Activated naive CD4-positive, alpha-beta T cell (primary cell): ENCODE measurements at places on chromosomes 2 and 18.

DNA sequence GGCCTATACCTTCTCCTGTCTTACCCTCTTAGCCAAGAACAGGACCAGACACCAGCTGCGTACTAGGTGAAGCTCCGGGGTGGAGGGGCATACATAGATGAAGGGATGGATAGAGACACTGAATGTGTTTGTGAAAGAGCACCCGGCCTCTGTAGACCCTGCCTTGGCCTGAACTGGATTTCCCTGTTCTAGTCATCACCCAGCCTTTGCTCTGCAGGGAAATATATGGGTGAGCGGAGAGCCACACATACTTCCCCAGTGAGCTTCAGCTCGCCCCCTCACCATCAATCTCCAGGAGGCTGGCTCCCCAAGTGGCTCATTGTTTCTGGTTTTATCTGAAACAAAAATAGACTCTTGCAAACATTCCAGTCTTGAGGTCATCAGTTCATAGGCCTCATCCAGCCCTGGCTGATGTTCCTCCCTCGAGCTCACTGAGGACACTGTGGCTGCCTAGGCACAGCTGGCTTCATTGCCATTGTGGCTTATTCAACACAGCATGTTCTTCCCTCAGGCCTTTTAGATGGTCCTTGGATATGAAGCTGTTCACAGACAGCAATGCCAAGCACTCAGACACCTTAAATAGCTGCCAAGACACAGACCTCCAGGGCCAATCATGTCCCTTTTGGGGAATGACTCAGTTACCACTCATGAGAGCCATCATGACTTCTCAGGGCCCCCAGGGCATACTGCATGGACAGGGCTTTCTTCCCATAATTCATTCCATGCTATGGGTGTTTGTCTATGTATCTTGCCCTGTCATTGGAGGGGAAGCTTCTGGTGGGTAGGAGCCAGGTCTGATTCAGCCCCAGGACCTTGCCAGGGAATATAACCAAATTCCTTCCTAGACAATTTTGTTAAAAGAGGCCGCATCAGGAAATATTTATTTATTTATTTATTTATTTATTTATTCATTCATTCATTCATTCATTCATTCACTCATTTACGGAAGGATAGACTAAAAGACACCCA, 82.4 kb downstream of the TTC32 start:
- no peak for DNase-seq

- no peak for DNase-seq
Measured at GRCh38 chr2:99880964-99881294, 261.5 kb downstream of the AFF3 start.

DNA sequence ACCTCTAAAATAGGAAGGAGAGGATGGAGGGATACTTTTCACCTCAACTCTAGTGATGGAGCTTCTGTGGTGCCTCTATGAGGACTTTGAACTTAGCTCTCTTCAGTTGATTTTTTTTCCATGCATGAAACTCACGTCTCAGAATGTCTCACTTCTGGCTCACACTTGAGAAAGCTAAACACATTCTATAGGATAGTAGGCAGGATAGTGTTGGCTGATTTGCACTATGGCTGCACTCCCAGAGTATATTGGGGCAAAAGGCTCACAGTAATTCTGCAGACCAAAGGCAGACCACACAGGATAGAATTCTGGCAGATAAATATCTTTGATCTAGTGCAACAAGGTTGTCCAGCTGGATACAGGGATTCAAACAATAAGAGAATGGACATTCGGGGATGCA, 1093.5 kb downstream of the LRP1B start:
- DNase-seq = no peak

DNA sequence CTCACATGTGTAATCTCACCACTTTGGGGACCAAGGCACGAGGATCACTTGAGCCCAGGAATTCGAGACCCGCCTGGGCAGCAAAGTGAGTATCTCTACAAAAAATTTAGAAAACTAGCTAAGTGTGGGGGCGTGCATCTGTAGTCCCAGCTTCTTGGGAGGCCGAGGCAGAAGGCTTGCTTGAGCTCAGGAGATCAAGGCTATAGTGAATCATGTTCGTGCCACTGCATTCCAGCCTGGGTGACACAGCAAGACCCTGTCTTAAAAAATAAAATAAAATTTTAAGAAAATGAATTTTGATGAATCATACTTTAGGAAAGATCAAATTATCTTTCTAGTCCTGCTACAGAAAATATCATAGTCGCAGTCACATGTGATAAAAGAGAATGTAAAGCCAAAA, 46.9 kb downstream of the CABYR start:
- no peak for DNase-seq

- no peak for DNase-seq
Measured at GRCh38 chr2:154608438-154608837, 90.1 kb upstream of the KCNJ3 start.

GRCh38 chr2:233912691-233913423, 4.3 kb upstream of the TRPM8 start:
- DNase-seq = no peak

- no peak for DNase-seq
Measured at GRCh38 chr2:16570516-16570915, 95.1 kb downstream of the CYRIA start.

GRCh38 chr18:53764086-53764485, 460.4 kb downstream of the MBD2 start:
- no peak for DNase-seq

DNA sequence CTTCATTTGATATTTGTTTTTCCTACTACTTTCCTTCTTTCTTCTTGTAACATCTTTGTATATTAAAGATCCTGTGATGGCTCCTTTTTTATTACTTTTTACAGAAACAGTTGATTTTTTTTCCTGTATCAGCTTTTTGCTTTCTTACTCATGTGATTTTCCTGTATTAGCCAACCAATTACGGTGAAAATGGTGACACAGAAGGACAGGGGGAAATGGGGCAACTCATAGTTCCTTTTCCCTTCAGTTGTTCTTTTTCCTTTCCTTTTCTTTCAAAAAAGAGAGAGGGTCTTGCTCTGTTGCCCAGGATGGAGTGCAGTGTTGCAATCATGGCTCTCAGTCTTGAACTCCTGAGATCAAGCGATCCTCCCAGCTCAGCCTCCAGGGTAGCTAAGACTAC, 117.8 kb downstream of the ATL2 start:
- no peak for DNase-seq

- DNase-seq = no peak
Measured at GRCh38 chr2:101751276-101751815, 53.8 kb downstream of the MAP4K4 start.

GRCh38 chr2:42918671-42919318, 126.4 kb upstream of the HAAO start:
- no peak for DNase-seq

- no peak for DNase-seq
Measured at GRCh38 chr2:195333869-195334268, 323.2 kb upstream of the SLC39A10 start.

- peak; percentile 99 for DNase-seq
Measured at GRCh38 chr2:44168681-44169154, at the start of gene PPM1B. Gene PPM1B, plus strand, starts transcription at chr2:44168875. Its CDS starts 32,325 bp downstream, at chr2:44201200.

DNA sequence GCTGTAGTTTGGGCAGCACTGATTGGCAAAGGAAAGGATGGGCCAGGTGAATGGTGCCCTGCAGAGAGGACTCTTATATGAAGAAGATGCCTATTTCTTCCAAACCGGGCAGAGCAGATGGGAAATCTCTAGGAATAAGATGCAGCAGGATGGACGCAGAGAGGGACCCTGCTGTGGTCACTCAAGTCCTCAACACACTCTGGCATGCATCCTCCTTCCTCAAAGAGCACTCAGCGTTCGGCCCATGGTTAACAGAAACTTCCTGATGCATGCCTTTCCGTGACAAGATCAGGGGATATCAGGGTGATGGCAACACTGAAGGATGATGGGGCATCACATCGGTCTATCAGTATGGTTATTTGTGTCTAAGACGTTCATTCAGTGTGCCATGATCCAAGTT, 232.7 kb downstream of the TTC32 start:
- no peak for DNase-seq

- no peak for DNase-seq
Measured at GRCh38 chr2:174392706-174393105, 2.8 kb upstream of the SCRN3 start.

DNA sequence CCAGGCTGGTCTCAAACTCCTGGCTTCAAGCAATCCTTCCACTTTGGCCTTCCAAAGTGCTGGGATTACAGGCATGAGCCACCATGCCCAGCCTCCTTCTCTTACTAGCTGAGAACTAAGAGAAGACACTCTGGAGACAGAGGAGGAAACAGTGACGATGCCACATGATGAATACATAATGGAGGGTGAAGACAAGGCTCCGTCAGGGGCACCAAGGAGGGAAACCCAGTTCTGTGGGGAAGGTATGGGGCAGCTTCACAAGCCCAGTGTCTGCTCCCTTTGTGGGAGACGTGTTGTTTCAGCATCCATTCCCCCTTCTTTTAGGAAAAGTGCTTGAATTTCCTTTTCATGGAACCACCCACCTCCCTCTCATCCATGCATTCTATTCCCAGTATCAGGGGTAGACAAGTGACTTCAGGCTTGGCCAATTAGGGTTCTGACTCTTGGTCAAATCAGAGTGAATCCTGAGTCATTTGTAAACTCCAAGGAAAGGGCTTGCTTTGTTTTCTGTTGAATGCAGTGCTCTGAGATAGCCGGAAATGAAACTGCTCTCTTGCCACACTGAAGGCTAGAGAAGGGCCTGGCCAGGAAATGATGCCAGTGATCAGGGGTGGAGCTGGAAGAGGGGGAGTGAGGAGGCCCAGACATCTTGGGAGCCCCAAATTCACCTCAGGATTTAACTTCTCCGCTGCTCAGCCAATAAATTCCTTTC, 23.7 kb downstream of the TMEM127 start:
- DNase-seq = peak; percentile 9

DNA sequence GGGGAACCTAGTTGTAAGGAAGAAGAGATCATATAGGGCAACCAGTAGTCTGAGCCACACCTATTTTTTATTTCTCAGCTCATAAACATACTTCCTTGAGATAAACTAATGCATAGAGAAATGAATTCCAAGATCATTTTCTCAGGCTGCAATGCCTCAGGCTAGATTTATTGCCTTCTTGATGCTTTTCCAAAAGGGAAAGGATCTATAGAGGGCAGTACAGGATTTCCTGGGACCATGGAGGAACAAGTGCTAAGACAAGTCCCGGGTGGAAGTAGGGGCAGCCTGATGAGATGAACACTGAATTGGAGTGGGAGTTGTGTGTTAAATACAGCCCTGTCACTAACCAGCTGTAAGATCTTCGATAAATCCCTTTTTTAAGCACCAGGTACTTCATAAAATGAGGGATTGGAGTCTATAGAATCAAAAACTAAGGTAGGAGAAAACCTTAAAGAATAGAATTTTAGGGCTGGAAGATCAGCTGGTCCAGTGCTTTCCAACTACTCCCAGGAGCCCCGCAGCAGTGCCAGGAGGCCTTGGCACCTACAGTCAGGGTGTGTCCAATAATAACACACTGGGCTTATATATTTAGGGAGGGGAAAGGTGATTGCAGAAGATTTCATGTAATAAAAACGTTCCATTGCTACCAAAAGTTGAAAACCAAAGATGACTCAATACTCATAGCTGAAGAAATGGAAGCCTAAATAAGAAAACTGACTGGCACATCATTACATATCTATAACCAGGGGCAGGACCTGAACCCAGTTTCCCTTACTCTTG, 58.1 kb downstream of the SERTAD2 start:
- no peak for DNase-seq

- no peak for DNase-seq
Measured at GRCh38 chr2:163253621-163254285, 415.2 kb upstream of the KCNH7 start.
